Lower lobe of right lung (tissue), 2 donors: ENCODE measurements at places on chromosomes 2 and 18. TPM values are rescaled to one million over a fixed set of nuclear protein-coding genes. Genes with fewer than 3 reads are reported as not detected.

Gene GTF2A1L
- not detected for total RNA-seq

DNA sequence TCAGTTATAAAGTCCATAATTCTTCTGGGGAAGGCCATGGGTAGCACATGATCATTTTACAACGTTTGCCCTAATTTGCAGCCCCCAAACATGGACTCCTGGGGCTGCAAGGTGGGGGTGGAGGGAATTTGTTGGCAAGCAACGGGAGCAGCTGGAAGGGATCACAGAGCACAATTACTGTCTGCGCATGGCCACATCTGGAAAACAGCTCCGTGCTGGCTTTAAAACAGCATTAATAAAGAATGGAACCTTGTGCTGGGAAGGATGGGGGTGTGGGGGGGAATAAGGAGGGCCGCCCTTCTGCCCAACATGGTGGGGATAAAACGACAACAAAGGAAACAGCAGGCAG lies 60.9 kb upstream of the SLC14A2 start:
- H3K36me3 ChIP-seq = no peaks in the 10 kb centered on the region
- no peak overlapping the region for H3K27ac ChIP-seq
- H3K27me3 ChIP-seq = no peaks in the 10 kb centered on the region
- peaks cover 8% of the 10 kb centered on the region for H3K4me1 ChIP-seq

- no peaks in the 10 kb centered on the region for H3K27me3 ChIP-seq
- no peak overlapping the region for H3K27ac ChIP-seq
- no peaks in the 10 kb centered on the region for H3K36me3 ChIP-seq
- DNase-seq = no peak
- no peak overlapping the region for H3K4me3 ChIP-seq
These were observed 4.1 kb downstream of the SCYGR1 start for GRCh38 chr2:227383686-227384085.

Gene VSNL1
- 1.6 TPM for total RNA-seq

- peak overlapping the region; percentile 56 for H3K4me3 ChIP-seq
- H3K36me3 ChIP-seq = peaks cover 13% of the 10 kb centered on the region
- peaks cover 69% of the 10 kb centered on the region for H3K4me1 ChIP-seq
- no peaks in the 10 kb centered on the region for H3K27me3 ChIP-seq
- H3K27ac ChIP-seq = peak overlapping the region; percentile 96
- peak; percentile 71 for DNase-seq
These were observed 1.0 kb upstream of the ZNF532 start for GRCh38 chr18:58863539-58864145.

Gene NT5DC4
- 0.53 TPM for total RNA-seq

Gene CNTNAP5
- not detected for total RNA-seq

DNA sequence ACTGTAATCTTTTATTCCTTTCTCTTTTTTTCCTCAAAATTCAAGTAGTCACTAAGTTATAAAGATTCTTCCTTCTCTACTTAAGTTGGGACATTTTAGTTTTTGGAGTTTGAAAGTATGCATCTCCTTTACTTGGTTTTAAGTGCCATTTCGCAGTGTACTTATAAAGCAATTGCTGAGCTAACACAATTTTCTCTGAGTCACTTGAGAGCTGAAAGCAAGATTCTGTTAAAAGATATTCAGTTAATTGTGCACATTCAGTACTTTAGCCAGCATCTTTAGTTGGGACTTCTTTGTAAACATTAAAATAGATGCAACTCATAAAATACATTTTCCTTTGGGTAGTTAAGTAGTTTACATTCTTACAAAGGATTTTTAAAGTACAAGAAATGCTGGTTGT lies 136.0 kb downstream of the GFPT1 start:
- H3K27me3 ChIP-seq = no peaks in the 10 kb centered on the region
- no peaks in the 10 kb centered on the region for H3K4me1 ChIP-seq
- no peak overlapping the region for H3K27ac ChIP-seq
- no peak for DNase-seq

DNA sequence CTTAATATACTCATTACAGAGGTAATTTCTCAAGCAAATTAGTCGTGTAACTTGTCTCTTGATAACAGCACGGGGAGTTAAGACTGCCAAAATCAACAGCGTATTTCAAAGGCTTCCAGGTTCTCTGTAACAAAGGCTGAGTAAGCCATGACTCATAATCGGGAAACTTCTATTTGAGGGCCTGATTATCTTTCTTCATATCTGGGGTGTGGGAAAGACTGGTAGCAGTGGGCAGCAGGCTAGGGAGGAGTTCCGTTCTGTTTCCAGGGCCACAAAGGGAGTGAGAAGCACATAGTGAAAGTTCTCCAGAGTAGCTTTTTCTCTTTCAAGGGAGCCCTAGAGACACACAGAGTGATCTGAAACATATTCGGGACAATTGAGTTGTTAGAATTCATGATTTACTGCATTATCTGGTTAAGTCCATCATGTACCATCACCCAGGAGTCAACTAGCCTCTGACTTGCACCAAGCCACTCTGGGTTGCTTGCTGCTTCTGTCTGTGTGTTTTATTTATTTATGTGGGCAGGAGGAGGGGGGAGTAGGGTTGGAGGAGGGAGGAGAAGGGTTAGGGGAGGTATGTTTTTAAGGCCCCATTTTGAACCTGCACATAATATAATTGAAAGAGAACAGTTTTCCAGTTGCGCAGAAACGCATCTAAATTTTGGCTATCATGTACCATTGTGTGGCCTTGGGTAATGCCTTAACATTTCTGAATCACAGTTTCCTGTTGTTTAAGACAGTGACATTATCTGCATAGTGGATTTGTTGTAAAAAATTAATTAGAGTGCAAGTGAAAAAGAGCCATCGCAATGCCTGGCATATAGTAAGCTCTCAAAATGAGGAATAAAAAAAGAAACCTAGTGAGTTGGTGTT lies 80.5 kb upstream of the ITPRID2 start:
- H3K4me1 ChIP-seq = peaks cover 21% of the 10 kb centered on the region
- DNase-seq = no peak
- no peak overlapping the region for H3K4me3 ChIP-seq

DNA sequence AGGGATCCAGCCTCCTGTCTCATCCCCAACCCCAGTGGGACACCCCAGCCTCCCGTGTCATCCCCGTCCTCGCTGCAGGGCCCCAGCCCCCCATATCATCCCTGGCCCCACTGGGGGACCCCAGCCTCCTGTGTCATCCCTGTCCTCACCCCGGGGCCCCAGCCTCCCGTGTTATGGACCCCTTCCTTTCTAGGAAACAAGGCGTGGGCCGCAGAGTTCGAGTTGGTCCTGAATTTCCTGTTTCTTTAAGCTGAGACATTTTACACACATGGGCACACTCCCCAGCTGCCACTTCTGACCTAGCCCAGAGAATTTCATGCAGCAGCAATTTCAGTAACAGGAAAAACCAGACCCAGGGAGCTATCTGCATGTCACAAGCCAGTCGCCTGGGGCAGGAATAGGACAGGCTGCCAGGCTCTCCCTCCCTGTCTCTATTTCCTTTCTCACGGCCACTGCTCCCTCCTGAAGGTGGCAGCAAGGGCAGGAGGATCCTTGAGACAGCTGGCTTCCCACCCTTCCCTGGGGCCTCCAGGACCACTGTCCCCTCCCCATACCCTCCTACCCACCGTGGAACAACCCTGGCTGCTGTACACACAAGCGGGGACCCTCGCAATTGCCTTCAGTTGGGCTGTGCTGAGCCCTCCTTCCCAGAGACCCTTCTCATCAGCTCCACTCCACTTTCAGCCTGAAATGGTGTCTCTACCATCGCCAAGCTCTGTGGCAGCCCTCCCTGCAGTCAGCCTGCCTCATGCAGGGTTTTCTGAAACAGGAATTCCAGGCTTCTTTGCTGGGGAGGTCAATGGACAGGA lies 141.9 kb upstream of the ID2 start:
- peak; percentile 73 for DNase-seq
- H3K27me3 ChIP-seq = no peaks in the 10 kb centered on the region
- peaks cover 87% of the 10 kb centered on the region for H3K4me1 ChIP-seq
- H3K4me3 ChIP-seq = no peak overlapping the region
- peak overlapping the region; percentile 60 for H3K27ac ChIP-seq

GRCh38 chr2:156309167-156309566 lies 23.4 kb downstream of the NR4A2 start:
- DNase-seq = no peak
- no peaks in the 10 kb centered on the region for H3K27me3 ChIP-seq
- no peak overlapping the region for H3K27ac ChIP-seq
- no peaks in the 10 kb centered on the region for H3K36me3 ChIP-seq
- H3K4me3 ChIP-seq = no peak overlapping the region

DNA sequence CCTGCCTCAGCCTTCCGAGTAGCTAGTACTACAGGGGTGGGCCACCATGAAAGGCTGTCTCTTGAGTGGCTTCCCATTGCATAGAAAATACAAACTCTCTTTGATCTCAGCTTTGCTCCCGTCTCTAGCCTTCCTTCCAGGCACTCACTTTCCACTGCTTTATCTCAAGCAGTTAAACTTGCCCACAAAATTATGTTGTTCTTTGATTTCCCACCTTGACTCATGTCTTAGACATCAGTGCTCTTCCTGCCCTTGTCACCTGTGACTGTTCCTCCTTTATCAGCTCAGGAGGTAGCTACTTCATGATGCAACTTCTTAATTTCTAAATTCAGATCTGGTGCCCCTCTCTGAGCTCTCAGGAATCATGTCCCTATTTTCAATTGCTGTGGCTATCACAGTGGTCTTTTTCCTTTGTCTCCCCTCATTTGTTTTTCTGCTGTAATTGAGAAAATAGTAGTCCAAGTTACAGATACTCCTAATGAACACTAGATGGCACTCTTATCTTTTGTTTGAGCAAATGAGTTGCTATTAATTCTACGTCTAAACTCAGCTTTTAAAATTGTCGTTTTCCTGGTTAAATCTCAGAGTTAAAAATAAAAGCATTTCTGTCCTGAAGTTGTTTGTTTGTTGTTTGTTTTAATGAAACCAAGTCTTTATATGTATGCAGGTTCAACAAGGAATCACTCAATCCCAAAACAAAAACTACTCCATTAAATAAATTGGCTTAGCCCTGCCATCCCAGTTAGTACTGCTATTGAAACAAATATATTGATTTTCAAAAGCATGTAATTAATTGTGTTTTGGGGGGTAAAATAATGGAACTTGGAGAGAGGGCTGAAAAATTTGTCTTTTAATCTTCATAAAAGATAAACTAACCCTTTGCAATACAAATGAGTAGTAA lies 46.9 kb upstream of the GREB1L start:
- no peak for DNase-seq
- no peaks in the 10 kb centered on the region for H3K36me3 ChIP-seq
- no peaks in the 10 kb centered on the region for H3K4me1 ChIP-seq
- H3K27ac ChIP-seq = no peak overlapping the region
- no peak overlapping the region for H3K4me3 ChIP-seq

DNA sequence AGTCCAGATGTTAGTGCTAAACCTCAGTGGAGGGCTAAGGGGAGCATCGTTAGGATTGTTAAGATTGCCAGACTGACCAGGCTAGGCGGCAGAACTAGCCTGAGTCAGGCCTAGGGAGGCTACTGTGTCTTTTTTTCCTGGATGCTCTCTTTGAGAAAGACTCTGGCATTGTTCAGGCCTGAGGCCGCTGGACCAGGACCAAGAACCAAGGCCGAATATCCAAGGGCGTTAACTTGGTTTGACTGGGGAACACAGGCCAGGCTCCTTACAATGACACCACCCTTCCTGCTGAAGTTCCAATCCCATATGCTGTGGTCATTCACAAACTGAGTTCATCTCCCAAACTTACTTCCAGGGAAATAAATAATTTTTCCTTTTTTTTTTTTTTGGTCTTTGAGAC lies 10.6 kb downstream of the HTRA2 start:
- H3K4me1 ChIP-seq = no peaks in the 10 kb centered on the region
- H3K27me3 ChIP-seq = no peaks in the 10 kb centered on the region
- H3K27ac ChIP-seq = peak overlapping the region; percentile 39
- H3K36me3 ChIP-seq = no peaks in the 10 kb centered on the region
- no peak for DNase-seq

Gene OTX1
- total RNA-seq = 0.27 TPM

Gene GPR155
- total RNA-seq = 6.2 TPM

GRCh38 chr18:23880931-23881617 lies 133.5 kb upstream of the TTC39C start:
- H3K36me3 ChIP-seq = peaks cover 3% of the 10 kb centered on the region
- peaks cover 14% of the 10 kb centered on the region for H3K4me1 ChIP-seq
- no peak for DNase-seq
- no peak overlapping the region for H3K4me3 ChIP-seq
- H3K27ac ChIP-seq = no peak overlapping the region
- no peaks in the 10 kb centered on the region for H3K27me3 ChIP-seq

DNA sequence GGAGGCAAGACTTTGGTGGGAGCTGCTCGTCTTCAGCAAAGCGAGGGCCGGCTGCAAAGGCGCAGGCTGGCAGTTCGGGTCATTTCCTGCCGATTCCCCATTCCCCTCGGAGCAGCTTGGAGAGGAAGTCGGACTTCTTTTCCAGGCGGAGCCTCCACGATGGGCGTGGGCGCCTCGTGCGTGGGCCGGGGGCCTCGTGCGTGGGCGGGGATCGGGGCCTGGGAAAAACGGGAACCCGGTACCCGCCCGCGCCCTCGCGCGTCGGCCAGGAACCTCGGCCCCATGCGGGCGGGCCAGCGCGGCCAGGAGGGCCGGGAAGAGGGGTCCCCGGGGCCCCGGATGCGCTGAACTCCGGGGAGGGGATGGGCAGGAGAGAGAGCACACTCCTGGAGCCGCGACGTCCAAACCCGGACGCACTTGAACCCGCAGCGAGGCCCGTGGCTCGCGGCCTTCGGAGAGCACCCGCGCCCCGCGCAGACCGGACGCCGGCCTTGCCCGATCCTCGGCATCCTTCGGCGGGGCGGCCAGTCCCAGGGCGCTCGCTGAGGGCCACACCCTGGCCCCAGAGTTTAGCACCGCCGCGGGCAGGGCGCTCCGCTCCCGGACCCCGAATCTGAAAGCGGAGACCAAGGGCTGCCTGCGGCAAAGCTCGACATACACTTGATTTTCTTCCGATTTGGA lies 368.4 kb downstream of the MTX2 start:
- DNase-seq = peak; percentile 46
- H3K4me3 ChIP-seq = peak overlapping the region; percentile 67
- H3K27ac ChIP-seq = no peak overlapping the region
- H3K36me3 ChIP-seq = no peaks in the 10 kb centered on the region
- peaks cover 83% of the 10 kb centered on the region for H3K27me3 ChIP-seq
